ENCODE measurements at places on chromosomes 2 and 18.

- DNase-seq, result no peak
Observed at GRCh38 chr2:11955884-11956291, 209.5 kb downstream of the LPIN1 start.

DNA sequence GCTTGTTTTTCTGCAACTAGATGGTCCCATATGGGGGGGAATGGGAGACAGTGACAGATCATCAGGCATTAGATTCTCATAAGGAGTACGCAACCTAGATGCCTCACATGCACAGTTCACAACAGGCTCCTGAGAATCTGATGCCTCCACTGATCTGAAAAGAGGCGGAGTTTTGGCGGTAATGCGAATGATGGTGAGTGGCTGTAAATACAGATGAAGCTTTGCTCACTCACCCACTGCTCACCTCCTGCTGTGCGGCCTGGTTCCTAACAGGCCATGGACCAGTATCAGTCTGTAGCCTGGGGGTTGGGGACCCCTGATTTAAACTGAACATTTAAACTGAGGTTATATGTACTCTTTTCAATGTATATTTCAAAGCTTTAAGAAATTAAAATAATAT, 40.7 kb downstream of the SOS1 start:
- no peak for DNase-seq

- DNase-seq, result no peak
Observed at GRCh38 chr18:21638822-21639221, 26.7 kb downstream of the SNRPD1 start.

DNA sequence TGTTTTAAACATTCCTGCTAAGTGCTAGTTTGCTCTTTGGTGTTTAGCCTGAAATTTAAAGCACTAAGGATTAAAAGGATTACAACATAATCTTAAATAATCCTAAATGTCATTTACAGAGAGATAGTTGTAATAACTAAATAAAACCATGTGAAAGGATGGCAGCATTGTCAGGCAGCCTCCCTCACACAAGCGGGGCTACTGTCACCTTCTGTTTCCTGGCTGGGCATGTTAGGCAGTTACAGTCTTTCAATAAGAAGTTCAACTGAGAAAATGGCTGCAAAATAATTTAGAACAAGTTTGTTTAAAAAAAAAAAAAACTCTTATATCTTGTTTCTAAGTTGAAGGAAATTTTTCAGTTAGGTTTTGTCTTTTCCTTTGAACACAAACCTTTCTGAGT, 124.9 kb downstream of the ARHGAP15 start:
- DNase-seq, result no peak

DNA sequence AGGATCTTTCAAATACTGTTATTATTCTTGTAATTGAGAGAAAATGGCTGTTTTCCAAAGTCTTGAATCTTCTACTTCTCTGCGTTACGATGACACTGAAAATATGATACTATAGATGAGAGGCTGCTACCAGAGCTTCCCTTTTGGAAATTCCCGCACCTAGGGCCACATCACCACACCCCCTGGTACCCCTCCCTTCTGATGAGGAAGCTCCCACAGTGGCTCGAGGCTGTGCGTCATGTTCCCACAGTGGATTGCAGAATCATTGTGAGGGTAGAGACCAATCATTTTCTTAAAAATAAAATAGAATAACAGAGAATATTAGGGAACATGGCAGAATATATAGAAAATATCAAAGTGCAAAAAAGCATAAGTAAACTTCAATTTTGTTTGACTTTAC, 268.9 kb upstream of the SMIM21 start:
- DNase-seq, result no peak

GRCh38 chr2:119383410-119384140, 16.8 kb downstream of the DBI start:
- DNase-seq, result no peak

- DNase-seq, result no peak
Observed at GRCh38 chr2:169659320-169659719, 34.9 kb downstream of the CFAP210 start.

- no peak for DNase-seq
Observed at GRCh38 chr18:73381699-73382036, 513.9 kb upstream of the NETO1 start.

DNA sequence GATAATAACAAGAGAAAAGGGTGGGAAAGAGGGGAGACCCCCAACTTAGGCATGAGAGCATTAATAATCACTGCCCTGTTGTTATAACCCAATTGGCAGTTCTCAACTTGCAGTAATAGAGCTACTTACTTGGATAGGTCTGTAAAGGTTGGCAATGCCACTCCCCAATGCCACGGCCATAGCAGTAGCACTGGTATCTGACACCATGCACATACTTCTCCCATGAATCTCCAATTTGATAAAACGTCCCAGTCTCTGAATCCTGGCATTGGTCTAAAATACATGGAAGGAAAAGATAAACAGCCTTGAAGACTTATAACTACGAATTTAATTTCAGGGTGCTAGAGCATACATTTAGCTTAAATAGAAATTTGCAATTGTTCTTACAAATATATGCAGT, 16.8 kb downstream of the FN1 start:
- no peak for DNase-seq

- peak; percentile 53 for DNase-seq
Observed at GRCh38 chr2:240655931-240656886, 26.5 kb downstream of the AQP12B start.

DNA sequence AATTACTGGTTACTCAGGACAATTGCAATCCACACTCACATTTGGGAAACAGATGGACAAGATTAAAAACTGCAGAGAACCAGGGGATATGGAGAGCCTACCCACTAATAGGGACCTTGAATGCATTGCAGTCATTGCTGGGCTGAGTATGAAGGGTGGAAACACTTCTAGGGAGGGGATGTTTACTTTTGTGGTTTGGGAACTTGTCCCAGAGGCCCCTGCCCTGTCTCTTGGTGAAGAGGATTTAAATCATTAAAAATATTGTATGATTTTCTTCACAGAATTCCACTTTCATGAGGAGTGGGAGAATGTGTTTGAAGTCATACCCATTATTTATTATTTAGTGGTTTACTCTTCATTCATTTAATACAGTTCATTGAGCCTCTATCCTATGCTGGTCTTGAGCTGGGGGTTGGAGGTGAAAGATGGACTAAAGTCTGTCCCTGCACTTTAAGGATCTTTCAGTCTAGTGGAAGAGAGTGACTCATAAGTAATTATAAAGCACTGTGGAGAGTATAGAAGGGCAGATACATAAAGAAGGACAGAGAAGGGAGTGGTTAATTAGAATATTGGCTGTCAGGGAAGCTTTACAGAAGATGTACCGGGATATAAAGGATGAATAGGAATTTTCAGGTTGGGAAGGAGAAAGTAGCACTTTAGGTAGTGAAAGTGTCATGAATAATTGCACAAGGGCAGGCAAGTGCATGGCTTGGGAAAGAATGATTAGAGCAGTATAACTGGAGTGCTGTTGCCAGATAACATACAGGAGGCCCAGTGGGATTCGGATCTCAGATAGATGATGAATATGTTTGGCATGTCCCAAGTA, 313.4 kb downstream of the LPIN1 start:
- DNase-seq, result peak; percentile 72

DNA sequence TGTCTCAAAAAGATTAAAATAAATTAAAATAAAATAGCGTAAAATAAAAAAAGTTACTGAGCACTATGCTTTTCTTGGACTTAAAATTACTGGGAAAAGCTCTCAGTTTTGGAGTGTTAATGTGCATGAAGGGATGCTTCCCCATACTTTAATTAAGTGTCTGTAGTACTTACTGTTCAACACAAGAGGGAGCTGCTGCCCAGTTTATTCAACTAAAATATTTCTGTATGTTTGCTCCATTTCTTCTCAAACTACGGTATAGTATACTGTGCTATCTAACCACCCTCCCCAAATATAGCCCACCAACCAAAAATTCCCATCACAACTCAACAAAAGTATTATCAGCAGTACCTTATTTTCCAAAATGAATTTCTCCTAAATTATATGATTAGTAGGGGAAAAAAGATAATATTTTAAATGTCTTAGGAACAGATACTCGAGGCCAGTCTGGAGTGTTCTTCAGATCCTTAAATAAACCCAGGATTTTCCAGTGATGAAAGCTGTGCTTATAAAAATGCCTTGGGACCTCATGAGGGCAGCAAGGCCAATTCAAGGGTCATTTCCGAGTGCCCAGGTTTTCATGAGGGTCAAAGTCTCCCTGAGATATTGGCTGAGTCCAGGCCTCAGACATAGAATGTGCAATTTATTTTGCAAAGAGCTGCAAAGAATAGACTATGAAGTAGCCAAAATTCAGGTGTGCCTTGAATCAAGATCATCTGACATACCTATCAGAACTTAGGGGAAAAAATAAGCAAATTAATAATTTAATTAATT, 64.1 kb downstream of the CHRNA1 start:
- DNase-seq, result peak; percentile 38

GRCh38 chr2:49222975-49223528, 68.7 kb upstream of the FSHR start:
- no peak for DNase-seq

DNA sequence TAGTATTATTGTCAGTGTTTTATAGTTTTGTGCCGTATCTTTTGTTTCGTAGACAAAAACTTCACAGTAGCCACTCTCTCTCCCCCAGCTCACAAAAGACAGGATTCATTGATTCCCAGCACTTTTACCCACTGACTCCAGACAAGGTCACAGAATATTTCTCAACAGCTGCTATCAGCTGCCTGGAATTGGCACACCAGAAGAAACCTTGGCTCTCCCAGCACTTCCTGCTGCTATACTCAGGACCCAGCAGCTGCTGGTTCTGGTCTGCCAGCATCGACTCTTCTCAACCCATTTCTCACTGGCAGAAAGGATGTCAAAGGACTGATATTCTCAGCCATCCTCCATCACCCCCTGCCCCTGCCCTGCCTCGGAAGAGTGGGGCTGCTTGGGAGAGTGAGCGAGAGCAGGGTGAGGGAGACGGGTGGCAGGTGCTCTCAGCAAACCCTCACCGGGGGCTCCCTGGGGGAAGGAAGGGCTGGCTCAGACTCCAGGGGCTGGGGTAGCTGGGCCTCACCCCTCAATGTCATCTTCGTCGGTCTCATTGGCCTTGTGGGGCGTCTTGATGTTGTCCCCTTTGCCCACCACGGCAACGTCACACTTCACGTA, 6.1 kb upstream of the OTOF start:
- DNase-seq, result no peak

DNA sequence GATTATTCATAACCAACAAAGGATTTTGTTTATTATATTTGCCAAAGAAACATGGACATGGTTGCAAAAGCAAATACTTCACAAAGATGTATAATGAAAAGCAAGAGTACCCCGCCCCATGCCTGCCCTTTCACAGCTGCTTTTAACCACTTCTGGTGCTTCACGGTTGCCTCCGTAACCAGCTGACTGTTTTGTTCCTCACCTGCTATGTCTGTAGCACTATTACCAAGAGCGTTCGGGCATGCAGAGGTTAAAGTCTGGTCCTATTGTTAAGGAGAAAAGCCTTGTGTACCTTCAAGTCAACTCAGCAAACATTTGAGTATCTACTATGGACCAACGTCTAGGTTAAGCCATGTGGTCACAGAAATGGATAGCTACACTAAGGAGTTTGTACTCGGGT, 115.2 kb upstream of the FOSL2 start:
- DNase-seq, result no peak

GRCh38 chr2:61662990-61663389, 124.8 kb upstream of the XPO1 start:
- DNase-seq, result no peak

GRCh38 chr18:14908541-14908940, 160.6 kb downstream of the ANKRD30B start:
- no peak for DNase-seq

DNA sequence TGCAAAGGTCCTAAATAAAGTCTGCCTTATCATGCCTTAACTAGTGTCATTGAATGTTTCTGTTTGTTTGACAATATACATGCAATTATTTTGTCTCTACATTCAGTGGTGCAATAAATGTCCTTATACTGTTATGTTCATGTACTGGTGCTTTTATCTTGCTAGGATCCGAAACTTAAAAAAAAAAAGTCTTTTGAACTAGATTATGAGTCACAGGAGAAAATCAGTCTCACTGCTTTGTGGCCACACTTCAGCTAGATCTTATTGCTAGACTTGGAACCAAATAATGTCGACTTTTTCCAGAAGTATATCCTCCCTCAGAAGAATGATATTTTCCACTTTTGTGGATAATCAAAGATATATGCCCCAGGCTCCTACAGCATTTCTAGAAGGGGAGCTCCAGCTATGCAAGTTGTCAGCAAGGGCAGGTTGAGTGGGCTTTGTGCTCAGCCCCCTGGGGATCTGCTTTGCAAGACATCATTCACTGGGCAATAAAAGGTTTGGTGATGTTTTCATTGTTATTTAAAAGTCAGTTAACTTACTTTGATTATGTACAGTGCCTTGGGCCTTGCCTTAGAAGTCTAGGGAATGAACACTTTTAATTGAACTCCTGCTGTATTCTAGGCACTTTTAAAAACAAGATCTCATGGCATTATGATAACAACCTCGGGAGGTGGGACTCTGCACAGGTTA, 157.1 kb upstream of the LRRTM1 start:
- no peak for DNase-seq

GRCh38 chr2:53018825-53019425, 748.7 kb upstream of the CHAC2 start:
- peak; percentile 14 for DNase-seq

GRCh38 chr2:16262526-16263178, 322.3 kb downstream of the MYCN start:
- no peak for DNase-seq

DNA sequence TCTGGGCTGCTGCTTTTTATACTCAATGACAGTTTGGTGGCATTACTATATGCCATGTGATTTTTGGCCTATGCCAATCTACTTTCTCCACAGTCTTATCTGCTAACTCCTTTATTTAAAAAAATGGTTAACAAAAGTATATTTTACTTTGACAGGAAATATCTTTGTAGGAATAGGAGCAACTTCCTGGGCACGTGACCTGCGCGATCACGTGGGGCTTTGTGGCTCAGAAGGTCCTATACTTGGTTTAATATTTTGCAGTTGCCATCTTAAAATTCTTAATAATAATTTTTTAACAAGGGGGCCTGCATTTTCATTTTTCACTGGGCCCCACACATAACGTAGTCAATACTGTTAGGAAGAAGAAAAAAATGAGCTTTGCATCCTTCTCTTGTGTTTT, 249.7 kb downstream of the ACTR3 start:
- DNase-seq, result no peak

DNA sequence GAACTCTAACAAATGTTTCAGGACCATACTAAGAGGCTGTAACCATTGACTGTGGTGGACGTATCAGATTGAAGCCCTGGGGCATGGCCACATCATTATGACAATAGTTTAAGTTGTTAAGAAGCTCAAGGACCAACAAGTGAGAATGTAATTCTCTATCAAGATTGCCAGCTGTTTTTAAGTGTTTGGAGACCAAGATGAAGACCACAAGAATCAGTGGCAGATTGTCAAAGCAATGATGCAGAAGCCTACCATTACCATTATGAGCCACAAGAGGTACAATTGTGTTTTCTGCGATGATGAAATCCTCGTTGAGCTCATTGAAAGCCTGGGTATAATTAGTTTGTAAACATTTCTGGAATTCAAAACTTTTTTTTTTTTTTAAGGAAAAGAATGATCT, 261.1 kb upstream of the ZEB2 start:
- DNase-seq, result no peak

- peak; percentile 16 for DNase-seq
Observed at GRCh38 chr2:222410534-222410933, 13.8 kb upstream of the SGPP2 start.

GRCh38 chr2:200798514-200798913, 13.2 kb upstream of the BZW1 start:
- DNase-seq, result no peak

- DNase-seq, result peak; percentile 33
Observed at GRCh38 chr2:20650393-20650876, 463 bp downstream of the HS1BP3 start.
